Hepatocyte (in vitro differentiated cells): ENCODE measurements at places on chromosomes 1 and 21.

GRCh38 chr1:165544996-165545395 lies 1.2 kb downstream of the LRRC52 start:
- no peak for DNase-seq

- DNase-seq = no peak
Observed at GRCh38 chr1:206703661-206704060, 19.0 kb downstream of the MAPKAPK2 start.

DNA sequence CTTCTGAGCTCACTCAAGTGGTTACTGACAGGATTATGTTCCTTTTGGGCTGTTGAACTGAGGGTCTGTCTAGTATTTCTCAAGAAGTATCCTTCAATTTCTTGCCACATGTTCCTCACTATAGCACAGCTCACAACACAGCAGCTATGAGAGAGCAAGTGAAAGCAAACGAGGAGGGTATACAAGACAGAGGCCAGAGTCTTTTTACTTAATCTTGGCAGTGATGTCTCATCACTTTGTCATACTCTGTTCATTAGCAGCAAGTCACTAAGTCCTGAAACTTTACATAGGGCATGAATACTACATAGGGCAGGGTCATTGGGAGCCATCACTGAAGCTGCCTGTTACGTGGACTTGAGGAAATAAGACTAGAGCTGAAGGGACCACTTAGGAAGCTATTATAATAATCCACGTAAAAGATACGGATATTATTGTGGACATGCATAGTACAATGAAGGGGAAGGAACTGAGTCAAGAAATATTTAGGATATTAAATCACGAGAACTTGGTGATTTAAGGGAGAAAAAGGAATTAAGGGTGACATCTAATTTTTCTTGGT lies 63.7 kb downstream of the SLC30A7 start:
- no peak for DNase-seq

- DNase-seq = no peak
Observed at GRCh38 chr1:155940993-155941844, at the start of gene RXFP4. Gene RXFP4 (plus strand): TSS chr1:155941638. CDS start chr1:155941710, 72 bp downstream.
